ENCODE measurements at places on chromosomes 1 and 21.
A peak's percentile ranks its signal among the peaks of the same experiment; 100 is the strongest.

GRCh38 chr1:12634696-12635202, 9.1 kb upstream of the AADACL4 start:
- DNase-seq, result peak; percentile 44

GRCh38 chr21:21714426-21714825, 716.2 kb downstream of the NCAM2 start:
- DNase-seq, result no peak

- DNase-seq, result no peak
Measured at GRCh38 chr1:182603646-182604174, 479 bp downstream of the RGS16 start.

- no peak for DNase-seq
Measured at GRCh38 chr1:248730507-248731335, 24.8 kb downstream of the LYPD8 start.

DNA sequence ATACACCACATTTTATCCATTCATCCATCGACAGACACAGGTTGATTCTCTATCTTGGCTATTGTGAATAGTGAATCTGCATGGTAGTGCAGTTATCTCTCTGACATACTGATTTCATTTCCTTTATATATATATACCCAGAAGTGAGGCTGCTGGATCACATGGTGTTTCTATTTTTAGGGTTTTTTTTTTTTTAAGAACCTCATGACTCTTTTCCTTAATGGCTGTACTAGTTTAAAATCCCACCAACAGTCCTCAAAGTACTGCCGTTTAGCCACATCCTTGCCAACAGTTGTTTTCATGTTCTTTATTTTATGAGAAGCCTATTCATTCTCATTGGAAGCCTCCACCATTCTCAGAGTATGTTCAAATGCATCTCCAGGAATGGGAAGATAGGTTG, 258.7 kb upstream of the SNX7 start:
- no peak for DNase-seq

- no peak for DNase-seq
Measured at GRCh38 chr1:226276987-226277386, 32.0 kb downstream of the LIN9 start.

DNA sequence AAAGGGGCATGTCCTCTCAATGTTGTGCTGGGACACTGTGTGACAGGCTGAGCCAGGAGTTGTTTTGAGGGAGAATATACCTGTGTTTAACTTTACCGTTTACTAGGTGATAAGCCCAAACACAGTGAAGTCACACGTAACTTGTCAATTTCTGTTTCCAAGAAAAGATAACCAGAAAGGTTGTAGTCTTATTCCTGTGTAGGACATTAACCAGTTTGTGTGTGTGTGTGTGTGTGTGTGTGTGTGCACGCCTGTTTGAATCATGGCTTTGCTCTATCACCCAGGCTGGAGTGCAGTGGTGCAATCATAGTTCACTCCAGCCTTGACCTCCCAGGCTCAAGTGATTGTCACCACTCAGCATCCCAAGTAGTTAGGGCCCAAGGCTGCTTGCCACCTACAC, 83.6 kb downstream of the MRPS6 start:
- no peak for DNase-seq

GRCh38 chr1:168499688-168500049, 44.1 kb downstream of the XCL2 start:
- DNase-seq, result no peak

DNA sequence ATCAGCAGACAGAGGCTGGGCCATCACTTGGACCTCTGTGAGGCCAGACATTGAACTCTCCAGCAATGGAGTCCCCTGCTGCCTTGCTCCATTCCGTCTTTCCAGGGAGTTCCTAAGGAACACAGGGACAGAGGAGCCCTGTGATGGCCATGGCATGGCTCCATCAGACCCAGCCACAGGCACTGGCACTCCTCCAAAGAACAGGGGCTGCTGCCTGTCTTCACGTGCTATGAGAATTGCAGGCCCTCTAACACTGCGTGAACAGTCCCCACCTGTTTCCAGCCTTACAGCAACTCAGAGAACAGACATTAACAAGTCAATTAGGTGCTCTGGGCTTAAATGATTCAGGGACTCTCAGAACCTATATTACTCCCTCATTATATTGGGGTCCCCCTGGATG, 140.8 kb downstream of the ASTN1 start:
- DNase-seq, result no peak

DNA sequence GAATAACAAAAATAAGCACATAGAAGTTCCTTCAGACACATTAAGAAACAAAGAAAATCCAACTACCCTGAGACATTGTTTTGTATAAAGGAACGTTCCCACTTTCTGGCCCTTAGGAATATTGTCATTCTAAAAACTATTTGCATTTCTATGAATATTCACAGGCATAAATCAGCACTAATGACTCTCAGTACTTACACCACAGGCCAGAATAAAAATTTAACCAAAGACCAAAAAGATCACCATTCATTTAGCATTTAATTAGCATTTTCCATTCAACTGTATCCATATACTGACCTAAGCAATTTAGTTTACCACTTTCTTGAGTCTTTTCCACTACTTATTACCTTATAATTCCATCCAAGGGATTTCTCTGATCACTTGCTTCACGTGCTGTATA, 75.4 kb downstream of the TTLL7 start:
- DNase-seq, result no peak

GRCh38 chr1:41955461-41956159, 36.9 kb upstream of the HIVEP3 start:
- no peak for DNase-seq

- DNase-seq, result peak; percentile 49
Measured at GRCh38 chr21:28089599-28090441, 902.9 kb downstream of the LTN1 start.

DNA sequence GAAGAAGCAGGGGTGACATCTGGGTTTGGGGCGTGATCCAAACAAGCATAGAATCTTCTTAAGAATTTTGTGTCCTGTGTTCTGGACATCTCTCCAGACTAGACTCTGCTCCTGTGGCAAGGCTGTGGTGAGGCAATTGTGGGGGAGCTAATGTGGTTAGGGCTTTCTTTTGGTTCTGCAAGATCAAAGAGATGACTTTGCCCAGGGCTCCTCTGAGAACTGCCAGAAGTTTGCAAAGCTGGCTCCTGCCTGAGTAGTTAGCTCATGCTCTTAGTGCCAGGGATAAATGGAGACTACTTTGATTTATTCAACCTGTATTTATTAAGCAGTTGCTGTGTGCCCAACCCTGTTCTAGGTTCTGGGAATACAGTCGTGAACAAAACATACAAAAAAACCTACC, 34.0 kb upstream of the CRNN start:
- DNase-seq, result no peak

GRCh38 chr21:14825514-14825974, 239.3 kb downstream of the NRIP1 start:
- DNase-seq, result no peak

- no peak for DNase-seq
Measured at GRCh38 chr1:221276896-221277409, 397.7 kb downstream of the HLX start.

DNA sequence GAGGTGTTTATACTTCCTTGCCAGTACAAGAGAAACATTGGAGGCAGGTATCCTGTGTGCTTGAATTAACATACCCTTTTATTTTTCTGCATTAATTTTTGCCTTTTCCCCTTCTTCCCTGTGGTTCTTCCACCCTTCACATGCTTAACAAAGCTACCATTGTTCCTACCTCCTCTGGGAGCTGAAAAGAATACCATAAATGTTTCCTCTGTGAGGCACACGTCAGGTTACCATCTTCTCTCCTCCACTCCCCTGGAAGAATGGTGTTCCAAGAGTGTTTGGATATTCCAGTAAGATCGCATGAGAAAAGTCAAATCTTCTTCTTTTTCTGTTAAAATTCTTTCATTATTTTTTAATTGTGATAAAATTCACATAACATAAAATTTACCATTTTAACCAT, 74.6 kb upstream of the MARK1 start:
- DNase-seq, result no peak

Measured in right cardiac atrium (tissue), 5 donors.